ENCODE measurements at places on chromosomes 16 and 17.

DNA sequence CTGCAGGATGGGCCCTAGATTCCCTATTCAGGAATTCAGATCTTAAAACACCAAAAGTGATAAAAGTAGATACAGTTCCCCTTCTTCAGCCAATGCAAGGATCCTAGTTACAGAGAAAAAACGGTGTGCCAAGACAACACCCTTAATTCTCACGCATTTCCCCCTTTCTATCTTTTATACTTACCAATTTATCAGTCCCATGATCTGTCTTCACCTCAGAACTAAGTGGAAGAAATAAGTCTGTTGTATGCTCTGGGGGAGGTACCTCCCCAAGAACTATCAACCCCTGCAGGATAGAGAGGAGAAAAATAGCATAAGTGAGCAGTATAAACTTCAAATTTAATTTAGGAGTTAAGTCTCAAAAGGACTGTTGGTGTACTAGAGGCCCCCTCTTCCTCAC is 83.2 kb downstream of the STH start:
- no peak for DNase-seq

- peak; percentile 49 for DNase-seq
Observed at GRCh38 chr16:1723450-1724147, 17.6 kb downstream of the MAPK8IP3 start.

- DNase-seq, result no peak
Observed at GRCh38 chr17:29162082-29162908, 17.9 kb downstream of the MYO18A start.

DNA sequence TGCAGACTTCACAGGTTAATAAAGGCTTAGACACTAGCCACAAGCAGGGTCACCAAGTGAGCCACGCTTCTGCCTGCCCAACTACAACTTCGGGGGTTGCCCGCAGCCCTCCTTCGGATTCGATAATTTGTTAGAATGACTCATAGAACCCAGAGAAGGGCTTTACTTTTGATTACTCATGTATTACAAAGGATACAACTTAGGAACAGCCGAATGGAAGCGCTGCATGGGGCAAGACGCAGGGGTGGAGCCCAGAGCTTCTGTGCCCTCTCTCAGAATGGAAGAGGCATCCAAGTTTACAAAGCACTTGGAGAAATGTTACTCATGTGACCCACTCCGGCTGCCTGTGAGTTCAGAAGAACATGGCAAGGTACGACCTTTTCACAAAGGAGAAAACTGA is 7.5 kb upstream of the CDH5 start:
- no peak for DNase-seq

DNA sequence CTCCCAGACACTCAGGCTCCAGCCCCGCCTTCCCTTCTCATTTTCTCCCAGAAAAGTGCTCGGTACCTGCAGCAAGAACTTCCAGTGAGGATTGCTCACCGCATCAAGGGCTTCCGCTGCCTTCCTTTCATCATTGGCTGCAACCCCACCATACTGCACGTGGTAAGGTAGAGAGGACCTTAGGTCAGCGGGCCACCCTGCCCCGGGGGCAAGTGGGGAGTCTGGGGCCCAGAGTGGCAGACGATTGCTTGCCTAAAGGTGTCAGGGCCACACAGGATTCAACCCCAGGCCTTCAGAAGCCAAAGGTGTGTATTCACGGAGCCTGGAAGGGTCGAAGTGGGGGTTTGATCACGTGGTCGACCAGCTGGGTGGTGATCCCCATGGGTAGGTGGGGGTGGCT is 1.4 kb downstream of the BCKDK start:
- no peak for DNase-seq

DNA sequence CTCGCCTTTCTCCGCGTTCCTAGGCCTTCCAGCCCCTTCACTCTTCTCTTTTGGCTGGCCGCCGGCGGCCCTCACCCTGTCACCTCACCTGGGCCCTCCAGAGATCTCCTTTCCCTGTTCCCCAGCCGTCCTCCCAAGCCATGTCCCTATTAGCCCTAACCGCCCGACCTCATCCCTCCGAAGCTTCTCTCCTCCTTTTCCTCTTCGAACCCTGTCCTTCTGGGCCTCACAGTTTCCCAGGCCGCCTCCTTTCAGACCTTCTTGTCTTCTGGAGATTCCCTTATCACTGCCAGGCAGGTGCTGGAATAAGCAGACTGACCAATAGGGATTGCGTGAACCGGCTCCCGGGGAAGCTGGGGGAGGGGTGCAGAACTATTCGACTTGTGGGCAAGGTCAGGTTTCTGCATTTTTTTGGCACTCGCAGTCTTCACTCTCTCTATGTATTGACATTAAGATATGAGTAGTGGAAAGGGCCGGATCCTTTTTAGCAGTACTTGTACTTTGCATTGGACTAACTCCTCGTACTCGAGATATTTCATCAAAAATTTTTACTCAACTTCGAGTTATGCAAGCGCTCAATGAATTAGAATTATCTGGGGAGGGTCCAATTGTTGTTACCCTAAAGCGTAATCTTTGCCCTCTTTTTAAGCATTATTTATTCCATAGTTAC is 690 bp downstream of the RHOT1 start:
- DNase-seq, result peak; percentile 71

GRCh38 chr17:62626719-62627218 is 701 bp upstream of the MRC2 start:
- DNase-seq, result peak; percentile 71

GRCh38 chr16:48491517-48491916 is 106.3 kb upstream of the SIAH1 start:
- DNase-seq, result no peak

All from brain microvascular endothelial cell (primary cell).